ENCODE measurements at places on chromosomes 4 and X.

DNA sequence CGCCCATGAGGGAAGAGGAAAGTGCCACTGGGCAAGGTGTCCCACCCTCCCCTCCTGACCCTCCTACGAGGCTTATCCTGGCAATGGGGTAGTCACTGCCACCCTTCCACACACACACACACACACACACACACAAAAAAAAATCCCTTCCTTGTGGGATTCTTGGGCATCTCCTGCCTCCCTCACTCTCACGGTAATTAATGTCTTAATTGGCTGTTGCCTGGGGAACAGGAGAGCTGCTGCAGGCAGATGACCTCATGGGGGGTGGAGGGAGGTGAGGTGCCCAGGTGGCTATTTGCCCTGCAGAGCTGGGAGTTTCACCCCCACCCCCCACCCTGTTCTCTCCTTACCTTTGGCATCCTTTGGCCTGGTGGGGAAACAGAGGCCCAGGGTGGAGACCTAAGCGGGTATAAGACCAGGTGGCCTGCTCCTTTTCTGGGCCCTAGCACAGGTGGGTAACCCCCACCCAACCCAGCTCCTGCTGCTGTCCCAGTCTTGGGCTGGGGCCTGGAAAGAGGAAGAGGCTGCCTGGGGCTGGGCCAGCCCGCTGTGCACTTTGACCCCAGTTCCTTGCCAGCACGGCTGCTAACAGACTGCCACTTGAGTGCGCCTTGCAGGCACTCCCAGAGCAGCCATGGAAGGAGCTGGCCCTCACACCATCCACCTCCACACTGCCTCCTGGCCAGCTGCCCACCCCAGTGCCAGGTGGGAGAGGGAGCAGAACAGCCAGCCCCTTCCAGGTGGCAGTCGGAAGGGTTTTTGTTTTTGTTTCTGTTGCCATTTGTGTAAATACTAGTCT lies 12.6 kb downstream of the EFNB1 start:
- no peak for DNase-seq

- no peak for DNase-seq
Measured at GRCh38 chr4:85591406-85592098, 116.6 kb downstream of the ARHGAP24 start.

- no peak for DNase-seq
Measured at GRCh38 chr4:166290426-166290825, 417.4 kb downstream of the TLL1 start.

GRCh38 chr4:110485452-110485851 lies 9.5 kb downstream of the ENPEP start:
- no peak for DNase-seq

DNA sequence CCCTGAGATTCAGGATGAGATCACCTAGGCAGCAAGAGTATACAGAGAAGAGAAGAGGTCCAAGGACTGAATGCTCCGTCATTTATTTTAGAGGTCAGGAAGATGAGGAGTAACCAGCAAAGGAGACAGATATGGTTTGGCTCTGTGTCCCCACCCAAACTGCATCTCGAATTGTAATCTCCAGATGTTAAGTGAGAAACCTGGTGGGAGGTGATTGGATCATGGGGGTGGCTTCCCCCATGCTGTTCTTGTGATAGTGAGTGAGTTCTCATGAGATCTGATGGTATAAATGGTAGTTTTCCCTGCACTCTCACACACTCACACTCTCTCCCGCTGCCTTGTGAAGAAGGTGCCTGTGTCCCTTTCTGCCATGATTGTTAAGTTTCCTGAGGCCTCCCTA lies 60.8 kb downstream of the MID1IP1 start:
- DNase-seq = no peak

DNA sequence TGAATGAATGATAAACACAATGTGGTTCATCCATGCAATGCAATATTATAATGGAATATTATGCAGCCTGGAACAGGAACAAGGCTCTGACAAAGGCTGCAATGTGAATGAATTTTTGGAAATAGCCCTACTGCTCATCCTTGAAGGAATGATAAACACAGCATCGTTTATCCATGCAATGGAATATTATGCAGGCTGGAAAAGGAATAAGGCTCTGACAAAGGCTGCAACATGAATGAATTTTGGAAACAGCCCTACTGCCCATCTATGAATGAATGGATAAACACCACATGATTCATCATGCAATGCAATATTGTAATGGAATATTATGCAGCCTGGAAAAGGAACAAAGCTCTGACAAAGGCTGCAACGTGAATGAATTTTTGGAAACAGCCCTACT lies 159.4 kb downstream of the CRLF2 start:
- no peak for DNase-seq

DNA sequence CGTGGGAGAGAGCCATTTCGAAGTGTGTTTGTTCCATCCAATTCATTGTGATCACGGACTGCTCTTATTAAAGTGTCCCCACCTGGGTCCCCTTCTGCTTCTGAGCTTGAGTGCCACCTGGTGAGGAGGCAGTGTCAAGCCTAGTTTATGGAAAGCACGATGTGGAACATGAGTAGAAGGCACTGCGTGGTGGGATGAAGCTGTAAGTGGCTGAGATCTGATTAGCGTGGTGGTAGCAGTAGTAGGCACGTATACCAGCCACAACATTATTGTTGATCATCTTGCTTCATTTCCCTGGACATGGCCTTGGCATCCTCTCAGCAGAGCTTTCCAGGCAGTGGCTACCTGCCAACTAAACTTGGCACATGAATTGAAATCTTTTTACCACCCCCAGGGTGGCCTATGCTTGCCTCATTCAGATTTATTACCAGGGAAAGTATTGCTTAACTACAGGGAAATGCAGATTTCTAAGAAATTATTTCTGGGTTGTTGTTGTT lies 46.4 kb downstream of the GPAT3 start:
- no peak for DNase-seq

GRCh38 chr4:98170035-98170434 lies 26.8 kb upstream of the STPG2 start:
- DNase-seq = no peak

GRCh38 chrX:155694649-155695048 lies 81.9 kb upstream of the TMLHE start:
- no peak for DNase-seq

DNA sequence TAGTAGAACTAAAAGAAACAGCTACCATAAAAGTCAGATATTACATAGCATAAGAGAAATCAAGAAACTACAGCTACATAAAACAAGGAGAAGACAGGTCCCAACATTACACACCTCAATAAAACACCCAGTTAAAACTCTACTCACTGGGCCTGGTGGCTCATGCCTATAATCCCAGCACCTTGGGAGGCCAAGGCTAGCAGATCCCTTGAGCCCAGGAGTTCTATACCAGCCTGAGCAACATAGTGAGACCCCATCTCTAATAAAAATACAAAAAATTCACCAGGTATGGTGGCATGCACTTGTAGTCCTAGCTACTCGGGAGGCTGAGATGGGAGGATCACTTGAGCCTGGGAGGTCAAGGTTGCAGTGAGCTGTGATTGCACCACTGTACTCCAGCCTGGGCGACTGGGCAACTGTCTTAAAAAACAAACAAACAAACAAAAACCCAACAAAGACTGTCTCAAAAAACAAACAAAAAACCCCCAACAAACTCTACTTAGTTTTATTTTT lies 15.2 kb upstream of the TXLNG start:
- no peak for DNase-seq

- no peak for DNase-seq
Measured at GRCh38 chr4:75031775-75032174, 98.9 kb downstream of the PARM1 start.

DNA sequence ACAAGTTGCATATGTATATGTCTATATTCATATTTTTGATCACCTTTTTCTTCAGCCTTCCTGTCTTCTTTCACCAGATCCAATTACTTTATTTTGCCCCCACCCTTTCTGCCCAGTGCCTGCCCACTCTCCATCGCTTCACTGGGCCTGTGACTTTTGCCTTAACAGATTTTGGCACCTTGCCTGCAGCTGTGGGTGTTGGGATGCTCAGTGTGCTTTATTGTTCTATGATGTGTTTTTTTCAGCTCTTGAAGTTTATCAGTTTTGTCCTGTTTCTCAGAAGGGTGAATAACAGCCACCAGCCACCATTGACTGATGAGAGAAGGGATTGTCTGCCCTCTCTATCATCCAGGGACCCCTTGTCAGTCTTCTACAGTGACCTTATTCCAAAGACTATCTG lies 77.2 kb upstream of the GALNT7 start:
- no peak for DNase-seq

GRCh38 chr4:186557486-186557885 lies 2.1 kb upstream of the MTNR1A start:
- DNase-seq = no peak

DNA sequence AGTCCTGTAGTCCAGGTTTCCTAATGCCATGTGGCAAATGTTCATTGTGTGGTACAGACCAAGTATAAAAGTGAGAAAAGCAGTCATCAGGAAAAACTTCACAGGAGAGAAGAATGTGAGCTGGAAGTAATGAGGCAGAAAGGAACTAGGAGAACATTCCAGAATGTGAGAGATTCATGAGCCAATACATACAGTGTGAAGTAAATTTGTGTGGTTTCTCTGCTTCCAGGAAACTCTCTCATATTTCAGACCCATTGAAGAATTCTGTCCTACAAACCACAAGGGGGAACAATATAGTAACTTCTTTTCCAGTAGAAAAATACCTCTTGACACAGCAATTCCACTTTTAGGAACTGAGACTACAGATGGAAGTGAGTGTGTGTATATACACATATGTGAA lies 136.5 kb downstream of the RNF150 start:
- DNase-seq = no peak

DNA sequence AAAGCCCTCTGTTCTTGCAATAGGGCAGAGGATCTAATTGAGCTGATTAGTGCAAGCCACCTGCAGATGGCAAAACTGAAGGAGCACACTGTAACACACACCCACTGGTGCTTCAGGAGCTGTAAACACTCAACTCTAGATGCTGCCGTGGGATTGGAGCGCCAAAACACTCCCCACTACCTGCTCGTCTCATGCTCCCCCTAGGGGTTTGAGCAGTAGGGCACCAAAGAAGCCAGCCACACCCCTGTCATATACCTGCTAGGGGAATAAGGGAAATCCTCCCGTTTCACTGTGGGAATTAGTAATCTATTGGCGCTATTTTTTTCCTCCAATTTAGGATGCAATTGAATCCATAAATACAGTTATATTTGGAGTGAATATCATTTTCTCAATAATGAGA lies 360.2 kb downstream of the GLUD2 start:
- DNase-seq = no peak

- no peak for DNase-seq
Measured at GRCh38 chr4:24842356-24842755, 47.0 kb downstream of the SOD3 start.

- no peak for DNase-seq
Measured at GRCh38 chr4:5018096-5018495, 1.2 kb downstream of the CYTL1 start.

DNA sequence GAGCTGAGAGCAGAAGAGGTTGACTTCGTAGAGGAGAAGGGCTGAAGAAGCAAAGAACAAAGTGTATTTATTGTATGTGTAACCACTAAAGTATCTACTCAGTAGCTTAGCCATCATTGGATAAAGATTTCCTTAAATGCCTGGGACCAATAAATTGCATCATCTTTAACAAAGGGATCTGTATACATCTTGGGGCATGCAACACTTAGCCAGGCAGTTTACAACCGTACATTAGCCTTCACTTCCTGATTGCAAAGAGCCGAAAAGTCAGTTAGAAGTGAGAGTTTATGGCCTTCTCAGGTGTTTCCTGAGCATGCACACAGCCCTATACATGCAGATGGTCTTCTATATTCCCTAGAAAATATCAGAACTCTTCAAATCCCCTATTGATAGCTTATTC lies 68.0 kb upstream of the MAGED1 start:
- no peak for DNase-seq

GRCh38 chr4:74640111-74640903 lies 154.0 kb downstream of the BTC start:
- DNase-seq = no peak

- DNase-seq = no peak
Measured at GRCh38 chrX:79182616-79183015, 38.1 kb downstream of the GPR174 start.

DNA sequence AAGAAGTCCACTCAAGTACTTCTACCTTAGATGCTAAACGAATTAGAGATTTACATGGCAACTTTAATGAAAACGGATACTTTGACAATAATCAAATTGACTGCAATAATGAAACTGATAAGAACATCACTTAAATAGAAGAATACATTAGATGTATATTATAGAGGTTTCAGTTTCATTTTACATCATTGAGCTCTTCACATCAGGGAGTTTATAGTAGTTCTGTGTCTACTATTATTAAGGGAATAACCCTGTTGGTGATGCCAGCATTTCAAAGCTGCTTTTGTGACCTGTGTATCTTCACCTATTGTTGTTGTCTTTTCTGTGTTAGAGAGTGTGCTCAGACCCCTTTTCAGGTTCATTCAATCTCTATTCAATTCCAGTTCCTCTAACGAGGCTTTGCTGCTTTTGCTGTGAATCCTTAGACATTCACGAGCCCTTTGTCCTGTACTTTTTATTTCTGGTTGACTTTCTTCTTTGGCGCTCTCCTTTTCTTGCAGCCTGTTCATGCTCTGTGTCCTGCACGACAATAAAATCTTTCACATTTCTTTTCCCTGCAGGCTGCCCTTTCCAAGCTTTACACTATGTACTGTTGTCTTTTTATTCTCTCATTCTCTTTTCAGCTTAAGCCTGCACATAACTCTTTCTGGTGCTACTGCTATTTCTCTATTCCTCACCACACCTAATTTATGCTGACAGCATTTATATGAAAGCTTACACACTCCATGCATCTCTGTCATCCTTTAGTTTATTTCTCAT lies 232.1 kb downstream of the CPE start:
- no peak for DNase-seq

DNA sequence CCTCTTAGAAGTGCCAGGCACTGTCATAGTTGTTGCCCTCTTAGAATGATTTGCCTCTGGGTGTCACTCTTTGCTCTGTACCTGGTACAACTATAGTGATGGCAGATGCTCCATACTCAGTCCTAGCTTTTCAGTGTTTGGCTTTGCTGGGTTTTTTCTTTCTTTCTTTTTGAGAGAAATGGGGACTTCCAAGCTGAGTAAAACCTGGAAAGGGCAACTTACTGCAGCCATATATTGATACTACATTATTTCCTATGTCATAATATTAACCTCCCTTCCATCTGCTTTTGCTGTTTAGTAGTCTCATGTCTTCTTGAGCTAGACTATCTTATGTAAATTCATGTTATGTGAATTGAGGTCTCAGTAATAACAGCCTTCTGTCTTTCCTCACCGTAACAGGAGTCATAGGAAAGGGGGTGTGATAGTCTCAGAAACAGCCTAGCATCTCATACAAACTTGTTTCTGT lies 49.0 kb downstream of the NIPAL1 start:
- DNase-seq = no peak

All from NCI-H774 (cell line).